Right cardiac atrium (tissue), 5 donors: ENCODE measurements at places on chromosomes 6 and 20. TPM values are rescaled to one million over a fixed set of nuclear protein-coding genes. Genes with fewer than 3 reads are reported as not detected.

- no peak for DNase-seq
These were observed 13.0 kb downstream of the SIRPA start for GRCh38 chr20:1908191-1908590.

DNA sequence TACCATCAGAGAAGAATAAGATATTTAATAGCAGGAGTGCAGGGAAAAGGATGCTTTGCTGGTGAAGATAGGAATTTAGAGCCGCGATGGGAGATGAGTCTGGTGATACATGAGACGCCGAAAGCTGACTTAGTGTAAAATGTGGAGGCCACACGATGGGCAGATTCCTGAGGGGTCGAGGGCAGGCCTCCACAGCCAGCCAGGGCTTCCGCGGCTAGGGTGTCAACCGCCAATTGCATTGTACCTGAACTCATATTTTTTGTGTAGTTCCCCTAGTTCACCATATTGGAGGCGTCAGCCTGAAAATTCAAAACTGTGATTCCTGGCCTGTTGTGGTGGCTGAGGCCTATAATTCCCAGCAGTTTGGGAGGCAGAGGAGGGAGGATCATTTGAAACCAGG is 8.5 kb downstream of the ETV7 start:
- DNase-seq = no peak

DNA sequence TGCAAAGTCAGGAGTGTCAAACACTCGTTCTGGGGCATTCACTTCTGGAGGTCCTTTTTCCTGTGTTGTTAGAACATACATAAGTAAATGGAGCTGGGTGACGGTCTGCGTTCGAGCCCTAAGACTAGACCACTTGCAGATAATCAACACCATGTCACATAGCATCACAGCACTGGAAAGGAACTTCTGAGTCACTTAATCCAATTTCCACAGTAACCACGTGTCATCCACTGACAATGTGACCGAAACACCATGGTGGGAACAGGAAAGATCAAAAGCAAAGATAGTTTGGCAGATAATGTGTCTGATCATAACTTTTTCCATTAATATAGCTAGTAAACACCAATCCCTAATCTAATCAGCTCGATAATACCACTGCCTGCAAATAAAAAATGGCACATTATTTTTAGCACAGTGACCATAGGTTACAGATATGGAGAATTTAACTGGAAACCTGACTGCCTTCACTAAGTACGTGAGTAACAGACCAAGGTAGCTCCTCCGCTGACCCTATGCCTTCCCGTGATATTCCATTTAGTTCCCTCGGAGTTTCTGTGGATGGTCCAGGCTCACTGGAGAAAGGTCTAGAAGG is 34.8 kb downstream of the WRNIP1 start:
- DNase-seq = no peak

DNA sequence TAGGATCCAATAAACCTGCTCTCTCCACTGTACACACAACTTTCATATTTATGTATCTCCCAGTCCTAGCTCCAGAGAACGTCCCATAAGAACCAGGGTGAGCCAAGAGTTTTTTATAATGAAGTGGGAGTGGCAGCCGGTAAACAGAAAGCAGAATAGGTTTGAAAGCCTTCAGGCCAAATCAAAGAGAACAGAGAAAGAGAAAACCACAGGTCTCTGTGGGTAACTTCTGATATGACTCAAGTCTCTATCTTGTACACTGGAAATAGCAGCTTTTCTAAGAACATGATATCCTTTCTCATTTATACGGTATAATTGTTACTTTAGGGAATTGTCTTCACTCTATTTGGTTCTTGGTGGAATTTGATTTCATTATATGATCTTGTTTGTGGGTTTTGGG is 273.6 kb downstream of the PACRG start:
- no peak for DNase-seq

DNA sequence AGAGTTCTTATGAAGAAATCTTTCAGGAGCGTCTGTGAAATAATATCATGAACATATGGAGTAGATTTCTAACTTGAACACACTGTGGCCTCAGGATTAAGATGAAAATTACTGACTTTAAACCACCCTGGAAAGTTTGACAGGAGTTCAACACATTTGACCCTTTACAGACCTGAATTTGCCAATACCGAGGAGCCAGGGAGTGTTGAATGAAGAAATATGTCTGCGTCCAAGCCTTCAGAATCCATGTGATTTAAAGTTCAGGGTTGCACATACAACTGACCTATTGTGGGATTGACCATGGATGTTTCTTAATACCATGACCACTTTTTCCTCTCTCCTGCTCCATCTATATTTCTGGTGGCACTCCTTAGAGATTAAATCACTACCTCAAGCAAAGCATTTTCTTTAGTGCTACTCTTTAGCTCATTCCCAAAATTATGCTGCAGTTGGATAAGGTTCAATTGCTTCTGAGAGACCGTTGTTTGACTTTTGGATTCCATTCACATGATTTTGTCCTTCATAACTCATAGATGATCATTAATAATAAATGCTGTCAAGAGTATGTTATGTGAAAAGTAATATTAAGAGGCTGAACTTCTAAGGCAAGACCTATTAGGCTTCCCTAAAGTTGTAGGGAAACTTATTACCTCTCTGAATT is 57.4 kb downstream of the PRL start:
- no peak for DNase-seq

- DNase-seq = no peak
These were observed 553.8 kb upstream of the PTCHD4 start for GRCh38 chr6:48664826-48665225.

DNA sequence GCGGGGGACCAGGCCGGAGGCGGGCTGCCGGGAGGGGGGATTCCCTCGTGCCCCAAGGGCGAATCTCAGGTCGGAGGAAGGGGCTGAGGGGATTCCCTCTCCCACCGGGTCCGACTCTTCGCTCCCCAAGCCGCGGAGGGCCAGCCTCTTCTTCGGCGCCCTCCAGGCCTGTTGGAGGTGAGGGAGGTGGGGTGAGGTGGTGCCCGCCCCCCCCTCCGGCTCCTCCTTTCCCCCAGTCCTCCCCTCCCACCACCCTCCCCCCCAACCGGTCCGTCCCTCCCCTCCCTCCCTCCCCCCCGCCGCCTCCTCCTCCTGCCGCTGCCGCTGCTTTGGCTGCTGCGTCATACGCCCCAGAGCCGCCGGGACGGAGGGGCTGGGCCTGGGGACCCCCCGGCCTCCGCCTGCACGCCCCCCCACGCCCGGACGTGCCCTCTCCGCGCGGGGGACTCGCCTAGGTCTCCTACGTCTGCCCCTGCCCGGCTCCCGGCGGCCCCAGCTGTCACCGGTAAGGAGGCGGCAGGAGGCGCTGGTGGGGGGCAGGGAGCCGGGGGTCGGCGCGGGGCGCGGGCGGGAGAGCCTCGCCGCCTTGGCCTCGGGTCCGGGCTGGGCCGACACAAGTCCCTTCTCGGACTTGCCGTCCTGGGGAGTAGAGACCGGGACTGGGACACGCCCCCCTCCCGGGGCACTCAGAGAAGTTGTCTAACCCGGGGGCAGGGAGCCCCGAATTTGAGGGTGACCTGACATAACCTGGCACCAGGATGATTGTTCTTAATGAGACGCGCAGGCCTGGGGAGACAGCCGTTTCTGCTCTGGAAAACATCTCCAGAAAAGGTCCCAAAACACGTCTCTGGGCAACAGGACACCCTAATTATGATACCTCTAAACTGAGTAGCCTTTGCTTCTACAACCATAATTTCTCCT is at the start of gene PHF1:
Gene PHF1, plus strand, starts transcription at position 304 of the 921 bp plus-strand sequence. CDS start 1,250 bp downstream, outside the sequence.
- no peak for DNase-seq

GRCh38 chr20:51910321-51911050 is 108.2 kb upstream of the SALL4 start:
- no peak for DNase-seq

GRCh38 chr6:20172842-20173456 is 39.3 kb downstream of the MBOAT1 start:
- DNase-seq = no peak

DNA sequence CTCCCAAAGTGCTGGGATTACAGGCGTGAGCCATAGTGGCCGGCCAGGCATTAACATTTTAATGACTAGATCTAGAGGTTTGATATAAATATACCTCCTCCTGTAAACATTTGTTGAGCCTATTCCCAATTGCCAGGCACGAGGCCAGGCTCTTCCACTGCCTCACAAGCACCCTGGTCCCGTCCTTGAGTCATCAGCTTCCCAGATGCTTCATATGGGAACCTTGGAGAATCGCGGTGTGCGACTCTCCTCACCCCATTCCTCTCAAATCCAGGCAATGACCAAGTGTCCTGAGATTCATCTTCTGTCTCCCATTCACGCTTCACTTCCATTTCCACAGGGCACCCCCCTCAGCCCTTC is 35.9 kb upstream of the PIM1 start:
- no peak for DNase-seq

- peak; percentile 23 for DNase-seq
These were observed 5.9 kb upstream of the COL20A1 start for GRCh38 chr20:63286781-63287696.

- peak; percentile 45 for DNase-seq
These were observed 7.3 kb upstream of the YTHDF1 start for GRCh38 chr20:63223121-63223825.

The MRPS18B gene
- total RNA-seq = 60.2 TPM

The ULBP2 gene
- 1.2 TPM for total RNA-seq

The PKHD1 gene
- not detected for total RNA-seq

The LINC00237 gene
- not detected for total RNA-seq

The KCNG1 gene
- total RNA-seq = 1.1 TPM

The CENPB gene
- total RNA-seq = 72.6 TPM

The GSTA2 gene
- total RNA-seq = not detected

The RIMS1 gene
- total RNA-seq = 0.25 TPM

The SRSF12 gene
- total RNA-seq = 0.75 TPM

The TSBP1 gene
- total RNA-seq = not detected
